ENCODE measurements at places on chromosomes 4 and X.

DNA sequence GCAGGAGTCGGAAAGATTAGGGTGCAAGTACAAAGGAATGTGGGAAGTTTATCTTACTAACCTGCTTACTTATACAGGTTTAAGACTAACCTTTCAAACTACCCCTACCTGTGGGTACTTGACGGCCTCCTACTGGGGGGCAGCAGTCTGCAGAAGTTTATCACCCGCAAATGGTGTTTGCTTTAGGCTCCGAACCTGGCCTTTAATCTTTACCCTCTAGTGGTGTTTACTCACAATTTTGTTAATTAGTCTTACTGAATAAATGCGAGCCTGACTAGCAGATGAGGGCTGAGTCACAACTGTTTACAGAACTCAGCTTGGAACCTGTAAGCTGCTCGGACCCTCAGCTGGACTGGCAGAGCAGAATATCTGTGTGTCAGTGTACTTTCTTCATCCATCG lies 204.2 kb upstream of the GPRIN3 start:
- DNase-seq, result no peak

DNA sequence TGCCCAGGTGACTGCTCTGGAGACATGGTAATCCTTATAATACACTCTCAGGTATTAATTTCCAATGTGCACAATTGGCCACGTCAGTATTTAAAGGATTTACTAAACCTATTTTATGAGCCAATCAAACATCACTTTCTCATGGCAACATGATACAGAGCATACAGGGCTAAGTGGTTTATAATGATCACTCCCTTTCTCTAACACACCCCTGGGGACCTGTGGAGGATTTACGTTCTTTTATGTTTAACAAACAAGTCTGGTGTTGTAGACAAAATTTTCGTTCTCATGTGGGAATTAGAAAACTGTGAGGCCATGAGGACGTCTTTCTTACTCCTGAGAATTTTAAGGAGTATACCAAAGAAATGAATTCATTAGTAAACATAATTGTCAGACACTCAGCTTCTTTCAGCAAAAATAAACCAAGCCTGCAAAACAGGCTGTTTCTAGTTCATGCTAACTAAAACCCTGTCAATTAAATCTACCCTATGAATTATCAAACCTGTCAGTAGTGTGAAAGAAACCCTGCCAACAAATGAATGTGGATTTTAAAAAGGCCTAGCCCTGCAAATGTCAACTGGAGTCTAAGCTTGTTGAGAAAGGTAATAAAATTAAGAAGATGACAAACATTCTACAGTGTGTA lies 155.8 kb downstream of the PDGFC start:
- no peak for DNase-seq

GRCh38 chrX:119989905-119990555 lies 46.5 kb upstream of the NKAP start:
- no peak for DNase-seq

DNA sequence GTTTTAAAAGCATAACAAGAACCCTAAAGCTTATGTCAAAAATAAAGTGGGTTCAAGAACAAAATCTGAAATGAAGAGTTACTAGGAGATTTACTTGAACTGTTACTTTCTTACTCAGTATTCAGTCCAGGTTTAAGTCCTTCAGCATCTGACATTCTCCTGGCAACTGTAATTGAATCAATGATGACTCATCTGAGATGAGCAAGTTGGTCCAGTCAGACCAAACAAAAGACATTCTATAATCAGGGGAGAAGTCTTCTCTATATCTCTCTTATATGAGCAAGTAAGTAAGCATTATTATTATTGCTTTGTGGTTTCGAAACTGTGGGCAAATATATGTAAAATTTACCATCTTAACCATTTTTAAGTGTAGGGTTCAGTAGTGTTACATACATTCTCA lies 34.6 kb downstream of the MAP9 start:
- DNase-seq, result no peak

GRCh38 chr4:53366301-53366716 lies 448 bp upstream of the SCFD2 start:
- no peak for DNase-seq

GRCh38 chr4:106694232-106694631 lies 325.7 kb upstream of the GIMD1 start:
- no peak for DNase-seq

DNA sequence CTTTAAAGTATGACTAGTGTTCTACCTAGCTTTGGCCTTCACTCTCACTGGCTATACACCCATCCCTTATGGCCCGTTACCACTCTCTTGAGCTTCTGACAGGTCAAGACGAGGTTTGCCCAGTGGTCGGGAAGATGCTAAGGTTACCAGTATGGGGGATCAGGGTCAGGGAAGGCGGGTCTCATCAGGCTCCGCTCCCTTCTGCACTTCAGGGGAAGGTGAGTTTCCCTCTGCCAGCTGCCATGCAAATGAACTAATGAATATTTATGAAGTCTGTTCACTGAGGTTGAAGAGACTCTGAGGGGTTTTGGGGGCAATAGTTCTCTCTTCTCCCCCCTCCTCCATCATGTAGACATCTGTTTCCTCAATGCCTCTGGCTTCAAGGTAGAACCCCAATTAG lies 6.6 kb downstream of the EFNB1 start:
- no peak for DNase-seq

DNA sequence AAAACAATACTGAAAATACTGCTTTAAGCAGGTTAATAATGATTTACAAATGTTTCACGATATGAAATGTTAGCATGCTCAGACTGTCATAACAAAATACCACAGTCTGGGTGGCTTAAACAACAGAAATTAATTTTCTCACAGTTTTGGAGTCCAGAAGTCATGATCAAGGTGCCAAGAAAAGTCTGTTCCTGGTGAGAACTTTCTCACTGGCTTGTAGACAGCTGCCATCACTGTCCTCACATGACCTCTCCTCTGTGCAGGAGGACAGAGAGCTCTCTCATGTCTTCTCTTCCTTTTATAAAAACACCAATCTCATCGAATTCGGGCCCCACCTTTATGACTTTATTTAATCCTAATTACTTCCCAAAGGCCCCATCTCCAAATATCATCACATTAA lies 426.7 kb downstream of the KLHL13 start:
- DNase-seq, result no peak

DNA sequence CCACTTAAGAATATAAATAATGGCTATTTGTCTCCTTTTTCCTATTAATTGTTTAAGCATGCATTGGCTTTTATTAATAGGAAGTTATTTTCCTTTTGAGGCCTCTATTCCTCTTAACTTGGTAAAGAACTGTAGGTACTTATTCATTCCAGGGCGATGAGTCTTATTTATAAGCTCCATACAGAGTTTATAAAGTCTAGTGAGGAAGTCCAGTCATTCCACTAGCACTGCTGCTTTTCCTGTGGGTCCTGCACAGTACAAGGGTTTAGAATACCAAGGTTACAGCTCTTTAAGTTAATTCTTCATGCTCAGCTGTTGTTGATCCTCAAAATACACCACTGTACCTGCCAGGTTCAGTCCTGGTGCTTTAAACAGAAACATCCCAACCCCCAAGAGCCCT lies 28.5 kb upstream of the WNK3 start:
- DNase-seq, result no peak

- DNase-seq, result no peak
These were observed 139.4 kb downstream of the PJA1 start for GRCh38 chrX:69025802-69026301.

DNA sequence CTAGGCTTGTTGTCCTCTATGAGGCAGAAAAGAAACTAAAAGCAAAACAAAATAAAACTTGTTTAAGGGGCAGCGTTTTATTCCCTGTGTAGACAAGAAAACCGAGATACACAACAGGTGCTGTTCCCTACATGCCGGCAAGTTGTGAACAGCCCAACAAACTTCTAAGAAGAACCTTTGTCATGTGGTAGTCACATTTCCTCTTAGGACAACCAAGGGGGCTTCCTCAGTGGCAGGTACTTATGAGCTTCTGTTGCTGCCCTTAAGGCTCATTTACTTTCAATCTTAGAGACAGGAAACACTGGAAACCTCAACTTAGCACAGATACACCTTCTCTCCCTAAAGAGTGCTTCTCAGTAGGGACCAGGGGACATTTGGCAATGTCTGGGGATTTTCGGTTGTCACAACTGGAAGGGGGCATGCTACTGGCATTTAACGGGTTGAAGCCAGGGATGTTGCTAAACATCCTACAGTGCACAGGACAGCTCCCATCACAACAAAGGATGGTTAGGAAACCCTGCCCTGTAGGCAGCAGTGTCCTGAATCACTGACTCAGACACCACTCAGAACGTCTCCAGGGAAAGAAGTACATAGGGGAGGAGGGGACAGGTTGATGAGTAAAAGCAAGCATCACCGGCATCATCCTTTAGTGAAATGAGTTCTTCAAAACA lies 111.0 kb downstream of the ASB9 start:
- no peak for DNase-seq

DNA sequence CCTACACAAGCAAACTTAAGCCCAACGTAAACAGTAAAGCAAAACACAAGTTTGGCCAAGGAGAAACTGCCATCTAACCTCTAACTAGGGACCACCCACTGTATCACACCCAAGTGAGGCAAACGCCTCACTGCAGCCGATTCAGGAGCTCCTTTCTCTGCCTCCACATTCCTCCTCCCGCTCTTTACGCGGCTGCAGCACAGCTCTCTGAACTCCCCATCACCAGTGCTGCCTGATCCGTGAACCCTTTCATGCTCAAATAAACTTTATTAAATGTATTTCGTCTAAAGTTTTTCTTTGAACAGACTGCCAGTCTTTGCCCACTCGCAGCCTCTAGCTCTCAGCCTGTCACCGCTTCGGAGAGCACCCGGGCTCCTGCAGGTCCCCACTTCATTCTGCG lies 6.5 kb downstream of the PNMA6E start:
- DNase-seq, result no peak

- DNase-seq, result no peak
These were observed 132.4 kb downstream of the EVC2 start for GRCh38 chr4:5575941-5576340.

DNA sequence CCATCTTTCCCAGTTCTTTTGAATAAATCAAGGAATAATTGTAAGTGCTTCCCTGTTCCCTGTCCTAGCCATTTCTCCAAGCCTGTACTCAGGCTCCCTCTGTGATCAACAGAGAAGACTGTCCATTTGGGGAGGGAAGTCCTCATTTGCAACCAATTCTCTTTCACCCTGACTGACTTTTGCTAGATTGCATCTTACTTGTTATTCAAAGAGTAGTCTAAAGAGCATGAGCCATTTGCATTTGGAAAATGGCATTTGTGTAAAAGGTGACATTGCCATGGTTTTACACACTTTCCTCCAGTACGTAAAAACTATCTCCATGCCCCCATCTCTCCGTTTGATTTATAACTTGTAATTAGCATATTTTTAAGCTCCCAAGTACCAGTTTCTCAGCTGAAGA lies 110.6 kb downstream of the MBNL3 start:
- no peak for DNase-seq

- DNase-seq, result no peak
These were observed 783.5 kb downstream of the PCDH18 start for GRCh38 chr4:136748773-136749172.

DNA sequence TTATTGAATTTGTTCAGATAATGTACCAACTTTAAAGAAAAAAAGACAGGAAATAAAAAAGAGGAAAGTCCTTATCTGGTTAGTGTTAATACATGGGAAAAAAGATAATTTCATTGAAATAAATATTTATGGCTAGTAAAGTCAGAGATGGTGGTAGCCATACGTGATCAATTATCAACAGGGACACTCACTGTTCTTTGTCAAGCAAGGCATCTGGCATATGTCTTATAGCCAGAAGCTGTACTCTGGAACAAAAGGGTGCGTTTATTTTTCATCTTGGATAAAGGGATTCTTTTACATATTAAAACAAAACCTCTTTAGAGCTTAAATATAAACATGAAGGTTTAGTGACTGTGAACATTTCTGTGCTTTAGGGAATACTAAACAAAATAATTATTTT lies 26.7 kb downstream of the HDX start:
- DNase-seq, result no peak

GRCh38 chr4:53997898-53998297 lies 66.5 kb downstream of the CHIC2 start:
- DNase-seq, result no peak

GRCh38 chrX:110600745-110601310 lies 194.8 kb downstream of the CHRDL1 start:
- DNase-seq, result no peak

DNA sequence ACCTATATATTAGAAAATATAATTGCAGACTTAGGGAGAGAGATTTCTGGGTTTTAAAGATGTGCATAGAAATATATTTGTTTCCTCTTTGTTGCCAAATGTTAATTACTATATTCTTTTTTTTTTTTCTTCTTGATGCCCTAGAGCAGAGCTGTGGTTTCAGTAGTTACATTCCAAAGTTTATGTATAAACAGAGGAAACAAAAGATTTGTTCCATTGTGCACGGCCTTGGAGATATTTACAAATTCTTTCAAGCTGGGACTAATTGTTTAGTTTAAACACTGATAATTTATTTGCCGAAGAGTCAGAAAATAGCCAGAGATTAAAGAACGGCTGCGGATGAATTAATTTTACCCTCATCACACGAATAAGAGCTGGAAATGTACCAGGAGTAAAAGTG lies 85.1 kb downstream of the USP46 start:
- no peak for DNase-seq

DNA sequence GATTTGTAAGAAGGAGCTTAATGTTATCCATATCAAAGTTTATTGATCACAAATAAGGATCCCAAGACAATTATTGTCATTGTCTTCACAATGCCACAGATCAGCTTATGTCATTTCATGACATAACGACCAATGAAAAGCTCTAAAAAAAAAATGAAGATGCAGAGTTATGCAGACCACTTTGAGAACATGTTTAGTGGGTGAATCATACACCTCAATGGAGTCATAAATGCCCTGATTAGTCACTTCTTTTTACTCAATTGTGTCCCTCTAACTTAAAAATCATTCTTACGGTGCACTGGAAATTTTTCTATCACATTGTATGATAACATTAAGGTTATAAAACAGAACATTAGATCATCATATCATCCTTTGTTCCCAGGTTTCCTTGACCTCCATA lies 87.6 kb upstream of the GABRG1 start:
- no peak for DNase-seq

DNA sequence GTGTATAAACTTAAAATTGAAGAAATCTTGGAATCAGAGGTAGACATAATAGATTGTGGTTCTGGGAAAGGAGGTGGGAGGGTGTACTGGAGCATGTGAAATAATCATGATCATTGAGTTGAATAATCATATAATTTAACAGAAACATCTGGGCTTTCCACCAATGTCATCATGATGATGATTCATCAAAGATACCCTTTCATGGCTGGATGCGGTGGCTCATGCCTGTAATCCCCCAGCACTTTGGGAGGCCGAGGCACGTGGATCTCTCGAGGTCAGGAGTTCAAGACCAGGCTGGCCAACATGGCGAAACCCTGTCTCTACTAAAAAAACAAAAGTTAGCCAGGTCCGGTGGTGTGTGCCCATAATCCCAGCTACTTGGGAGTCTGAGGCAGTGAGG lies 6.7 kb upstream of the RUFY3 start:
- DNase-seq, result no peak

- no peak for DNase-seq
These were observed 18.3 kb upstream of the PI4K2B start for GRCh38 chr4:25215511-25215910.

- no peak for DNase-seq
These were observed 75.1 kb downstream of the CHST7 start for GRCh38 chrX:46648660-46649059.
